ENCODE measurements at places on chromosomes 3 and 15. TPM values are rescaled to one million over a fixed set of nuclear protein-coding genes. Genes with fewer than 3 reads are reported as not detected.

The B3GALNT1 gene
- 24.2 TPM for total RNA-seq

The GPR156 gene
- total RNA-seq: 0.55 TPM

The KCNMB2 gene
- 0.87 TPM for total RNA-seq

The GRK7 gene
- total RNA-seq: under 0.01 TPM

The STOML1 gene
- 20.4 TPM for total RNA-seq

Data from uterine smooth muscle cell (primary cell).